Airway epithelial cell (primary cell): ENCODE measurements at places on chromosomes 12 and 14. TPM values are rescaled to one million over a fixed set of nuclear protein-coding genes. Genes with fewer than 3 reads are reported as not detected.

Gene CATSPERB
- total RNA-seq, result 0.42 and 1.6 TPM in 2 replicates

Gene GARIN6
- total RNA-seq, result not detected in 2 replicates

Gene HVCN1
- total RNA-seq, result 0.78 and 1.3 TPM in 2 replicates

Gene GNPNAT1
- 30.4 and 33.2 TPM in 2 replicates for total RNA-seq
